ENCODE measurements at places on chromosomes 6 and 20.

- no peak for DNase-seq
These were observed 101.0 kb downstream of the EYA2 start for GRCh38 chr20:46995561-46996142.

- no peak for DNase-seq
These were observed 36.4 kb downstream of the FBXO5 start for GRCh38 chr6:152946484-152946883.

DNA sequence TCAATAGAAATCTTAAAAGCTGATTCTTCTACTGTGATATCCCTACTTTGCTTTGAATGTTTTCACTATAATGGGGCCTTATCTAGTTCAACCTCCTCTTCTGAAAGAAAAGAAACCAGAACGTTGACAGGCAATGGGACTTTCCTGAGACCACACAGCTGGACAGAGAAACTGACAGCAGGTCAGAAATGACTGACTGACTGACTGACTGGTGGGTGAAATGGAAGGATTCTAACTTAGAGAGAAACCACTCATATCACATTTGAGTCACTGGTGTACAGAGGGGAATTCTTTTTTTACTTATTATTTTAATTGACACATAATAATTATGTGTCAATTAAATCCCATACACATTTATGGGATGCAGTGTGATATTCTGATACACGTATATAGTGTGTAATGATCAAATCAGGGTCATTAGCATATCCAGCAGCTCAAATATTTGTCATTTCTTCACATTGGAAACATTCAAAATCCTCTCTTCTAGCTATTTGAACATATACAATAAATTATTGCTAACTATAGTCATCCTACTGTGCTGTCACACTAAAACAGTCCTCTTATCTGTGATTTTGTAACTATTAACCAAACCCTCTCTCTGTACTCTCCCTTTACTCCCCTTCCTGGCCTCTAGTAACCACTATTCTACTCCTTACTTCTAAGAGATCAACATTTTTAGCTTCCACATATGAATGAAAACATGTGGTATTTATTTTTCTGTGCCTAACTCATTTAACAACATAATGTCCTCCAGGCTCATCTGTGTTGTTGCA, 64.8 kb upstream of the NRSN1 start:
- DNase-seq = no peak

- no peak for DNase-seq
These were observed 15.0 kb upstream of the RNF8 start for GRCh38 chr6:37338745-37339255.

GRCh38 chr20:24690408-24690807, 221.0 kb downstream of the SYNDIG1 start:
- DNase-seq = no peak

GRCh38 chr20:24634855-24635254, 165.4 kb downstream of the SYNDIG1 start:
- DNase-seq = peak; percentile 91

DNA sequence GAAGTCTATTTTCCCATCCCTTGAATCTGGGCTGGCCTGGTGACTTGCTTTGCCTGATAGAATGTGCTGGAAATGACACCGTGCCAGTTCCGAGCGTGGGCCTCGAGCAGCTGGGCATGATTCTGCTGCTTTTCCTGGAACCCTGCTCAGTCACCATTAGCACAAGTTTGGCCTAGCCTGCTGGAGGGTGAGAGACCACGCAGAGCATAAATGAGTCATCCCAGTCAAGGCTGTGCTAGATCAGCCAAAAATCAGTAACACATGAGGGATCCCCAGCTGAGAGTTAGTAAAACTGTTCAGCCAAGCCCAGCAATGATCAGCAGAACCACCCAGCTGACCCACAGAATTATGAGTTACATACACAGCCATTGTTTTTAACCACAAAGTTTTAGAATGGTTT, 74.8 kb upstream of the TOP1 start:
- DNase-seq = peak; percentile 13

GRCh38 chr6:99341862-99342455, 7.5 kb downstream of the FAXC start:
- no peak for DNase-seq

GRCh38 chr20:46060301-46060881, 29.4 kb downstream of the NCOA5 start:
- no peak for DNase-seq

DNA sequence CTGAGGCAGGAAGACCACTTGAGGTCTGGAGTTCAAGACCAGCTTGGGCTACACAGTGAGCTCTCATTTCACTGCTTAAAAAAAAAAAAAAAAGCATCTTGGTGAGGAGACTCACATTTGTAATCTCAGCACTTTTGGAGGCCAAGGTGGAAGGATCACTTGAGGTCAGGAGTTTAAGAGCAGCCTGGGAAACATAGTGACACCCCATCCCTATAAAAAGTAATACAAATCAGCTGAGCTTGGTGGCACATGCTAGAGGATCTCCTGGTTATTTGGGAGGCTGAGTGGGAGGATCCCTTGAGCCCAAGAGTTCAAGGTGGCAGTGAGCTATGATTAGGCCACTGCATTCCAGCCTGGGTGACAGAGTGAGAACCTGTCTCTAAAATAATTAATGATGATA, 29.4 kb upstream of the SYNCRIP start:
- peak; percentile 42 for DNase-seq

- peak; percentile 26 for DNase-seq
These were observed 13.6 kb upstream of the ZNF335 start for GRCh38 chr20:45985573-45985972.

- no peak for DNase-seq
These were observed 104.0 kb upstream of the FRMD1 start for GRCh38 chr6:168182908-168183612.

DNA sequence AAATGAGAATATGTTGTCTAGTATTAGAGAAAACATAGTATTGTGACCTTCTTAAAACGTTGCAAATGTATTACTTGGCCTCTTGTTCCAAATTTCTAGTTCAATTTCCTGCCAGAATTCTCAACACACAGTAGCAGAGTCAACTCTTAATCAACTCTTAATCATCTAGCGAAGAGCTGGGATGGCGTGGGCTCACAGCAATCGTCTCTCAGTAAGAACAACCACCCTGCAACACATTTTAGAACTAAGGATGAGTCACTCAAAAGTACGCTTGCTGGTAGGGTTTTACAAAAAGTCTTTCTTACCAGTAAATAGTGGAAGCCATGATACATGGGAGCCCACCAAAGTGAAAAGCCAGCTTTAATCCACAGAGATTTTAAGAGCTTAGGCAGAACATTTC, 24.6 kb downstream of the GPR6 start:
- no peak for DNase-seq

DNA sequence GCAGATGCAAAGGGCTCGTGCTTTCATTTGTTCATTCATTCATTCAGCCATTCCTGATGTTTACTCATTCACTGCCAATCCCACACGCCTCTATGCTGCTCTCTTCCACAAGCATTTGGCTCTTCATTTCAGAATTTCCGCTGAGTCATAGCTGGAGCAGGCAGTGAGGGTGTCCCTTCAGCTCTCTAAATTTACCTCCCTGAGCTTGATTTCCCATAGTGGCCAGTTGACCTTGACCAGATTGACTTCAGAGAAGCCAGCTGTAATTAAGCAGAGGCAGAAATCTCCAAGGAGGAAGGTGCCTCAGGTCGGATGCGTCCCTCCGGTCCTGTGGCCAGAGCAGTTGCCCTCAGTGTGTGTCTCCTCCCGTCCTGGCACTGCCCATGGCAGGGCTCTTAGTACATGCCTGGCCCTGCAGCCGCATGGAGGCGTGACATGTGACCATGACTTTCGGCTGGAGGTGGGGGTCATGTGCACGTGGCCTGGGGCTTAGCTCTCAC, 267.2 kb upstream of the ECI2 start:
- peak; percentile 95 for DNase-seq

- DNase-seq = no peak
These were observed 16.5 kb upstream of the HLA-A start for GRCh38 chr6:29925727-29926412.

DNA sequence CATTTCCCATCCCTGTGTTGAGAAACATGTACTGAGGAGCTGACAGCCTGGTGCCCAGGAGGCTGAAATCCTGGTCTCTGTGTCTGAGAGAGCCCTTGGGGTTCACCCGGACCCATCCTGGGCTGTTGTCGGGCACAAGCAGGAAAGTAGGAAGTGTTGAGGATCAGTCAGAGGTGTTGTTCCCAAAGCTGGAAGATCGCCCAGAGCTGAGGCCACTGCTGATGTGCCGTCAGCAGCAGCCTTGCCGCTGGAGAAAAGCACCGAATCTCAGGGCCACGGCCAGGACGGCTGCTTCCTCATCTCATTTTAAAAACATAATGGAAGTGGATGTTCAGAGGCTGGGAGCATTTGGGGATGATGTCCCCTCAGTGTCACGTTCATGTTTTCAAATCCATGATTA, 218.5 kb downstream of the UST start:
- DNase-seq = no peak

GRCh38 chr6:79215213-79215824, 19.2 kb downstream of the HMGN3 start:
- no peak for DNase-seq

DNA sequence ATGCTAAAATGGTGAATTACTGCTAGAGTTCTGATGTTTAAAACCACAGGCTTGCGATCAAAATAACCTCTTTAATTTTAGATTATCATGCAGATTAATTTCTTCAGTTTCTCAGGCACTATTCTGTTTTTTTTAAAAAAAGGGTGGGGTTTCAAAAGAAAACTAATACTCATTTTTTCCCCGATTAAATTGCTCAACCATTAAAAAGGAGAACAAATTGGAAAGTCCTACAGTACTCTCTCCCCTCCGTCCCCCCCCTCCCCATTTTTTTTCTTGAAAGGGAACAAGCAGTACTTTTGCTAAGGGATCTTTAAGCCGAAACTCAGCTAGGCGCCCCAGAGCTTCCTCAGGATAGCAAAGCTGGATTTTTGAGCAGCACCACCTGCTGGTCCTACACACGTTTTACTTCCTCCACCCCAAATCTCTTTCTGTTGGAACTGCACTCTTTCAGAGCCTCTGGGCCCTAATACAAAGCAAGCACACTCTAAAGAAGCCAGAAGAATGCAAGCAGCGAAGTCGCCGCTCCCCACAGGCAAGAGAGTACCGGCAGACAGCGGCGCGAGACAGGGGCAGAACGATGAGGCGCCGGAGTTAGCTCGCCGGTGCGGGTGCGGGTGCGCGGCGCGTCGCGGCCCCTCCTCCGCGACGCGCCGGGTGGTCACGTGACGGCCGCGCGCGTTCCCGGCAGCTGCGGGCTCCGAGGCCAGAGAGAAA, at the start of gene RNF146:
TSS of gene RNF146 (plus strand) at position 687 of the 714 bp plus-strand sequence. CDS start 13,475 bp downstream, outside the sequence.
- peak; percentile 90 for DNase-seq

DNA sequence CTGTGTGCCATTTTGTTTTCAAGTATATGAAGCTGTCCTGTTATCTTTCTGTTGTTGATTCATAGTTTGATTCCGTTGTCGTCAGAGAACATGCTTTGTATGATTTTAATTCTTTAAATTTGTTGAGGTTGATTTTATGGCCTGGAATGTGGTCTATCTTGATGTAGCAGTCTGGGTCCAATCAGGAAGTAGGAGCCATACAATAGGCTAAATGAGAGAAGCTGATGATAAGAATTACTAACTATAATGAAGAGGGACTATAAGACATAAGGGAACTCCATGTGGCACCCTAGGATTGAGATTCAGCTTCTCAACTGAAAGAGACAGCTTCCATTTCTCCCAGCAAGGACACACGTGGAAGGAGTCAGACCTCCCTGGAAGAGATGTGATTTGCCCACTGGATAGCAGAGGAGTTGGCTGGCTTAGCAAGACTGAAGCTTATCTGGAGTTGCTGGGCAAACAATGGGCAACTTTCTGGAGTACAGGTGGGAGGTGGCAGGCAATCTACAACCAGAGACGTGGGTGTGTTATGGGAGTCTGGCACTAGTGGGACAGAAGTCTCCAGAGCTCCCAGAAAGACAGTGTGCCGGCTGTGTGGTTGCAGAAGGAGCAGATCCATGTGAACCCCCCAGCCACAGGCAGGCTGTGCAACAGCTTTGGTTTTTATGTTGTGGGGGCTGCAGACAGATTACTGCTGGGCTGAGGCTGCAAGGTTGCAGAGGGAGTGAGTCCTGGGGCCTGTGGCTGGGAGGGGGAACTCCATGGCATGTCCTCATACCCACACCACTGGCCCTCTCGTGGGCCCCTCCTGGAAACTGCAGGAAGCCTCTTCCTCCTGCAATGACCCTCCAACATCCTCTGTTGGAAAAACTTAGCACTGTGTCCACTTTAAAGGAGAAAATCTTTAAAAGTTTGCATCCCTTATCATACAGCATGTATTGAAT, 7.1 kb downstream of the ZNF831 start:
- no peak for DNase-seq

DNA sequence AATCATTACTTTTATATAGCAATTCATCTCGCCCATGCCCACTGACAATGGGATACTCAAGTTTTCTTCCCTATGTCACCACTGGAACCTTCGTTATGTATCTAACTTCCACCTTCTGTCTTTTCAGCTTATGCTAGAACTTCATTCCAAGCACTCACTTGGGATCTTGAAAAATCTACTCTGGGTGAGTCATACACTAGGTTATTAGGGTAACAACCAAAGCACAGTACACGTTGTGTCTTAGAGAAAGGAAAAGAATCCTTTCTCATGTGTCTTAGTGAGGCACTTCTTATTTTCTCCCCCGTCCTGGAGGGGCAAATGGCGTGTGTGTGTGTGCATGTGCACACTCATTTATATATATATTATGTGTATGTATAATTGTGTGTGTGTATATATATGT, 18.3 kb upstream of the FAM162B start:
- peak; percentile 23 for DNase-seq

DNA sequence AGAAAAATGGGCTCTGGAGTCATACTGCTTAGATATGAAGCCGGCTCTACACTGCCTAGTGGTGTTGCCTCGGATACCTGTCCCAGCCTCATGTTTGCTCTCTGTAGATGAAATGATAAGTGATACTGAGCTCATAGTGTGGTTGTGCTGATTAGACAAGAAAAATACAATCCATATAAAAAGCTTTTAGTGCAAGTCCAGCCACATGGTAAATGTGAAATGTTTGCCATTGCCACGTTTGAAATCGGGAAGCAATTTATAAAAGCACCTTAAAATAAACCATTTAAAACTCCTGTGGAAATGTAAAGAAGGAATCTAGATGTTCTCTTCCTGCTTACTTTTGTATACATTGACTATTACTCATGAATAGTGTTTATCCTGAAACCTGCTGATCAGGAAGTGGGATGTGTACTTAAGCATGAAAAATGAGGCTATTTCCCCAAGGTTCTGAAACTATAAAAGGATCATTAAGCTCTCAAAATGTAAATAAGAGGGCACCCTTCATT, 13.1 kb upstream of the PBOV1 start:
- no peak for DNase-seq

DNA sequence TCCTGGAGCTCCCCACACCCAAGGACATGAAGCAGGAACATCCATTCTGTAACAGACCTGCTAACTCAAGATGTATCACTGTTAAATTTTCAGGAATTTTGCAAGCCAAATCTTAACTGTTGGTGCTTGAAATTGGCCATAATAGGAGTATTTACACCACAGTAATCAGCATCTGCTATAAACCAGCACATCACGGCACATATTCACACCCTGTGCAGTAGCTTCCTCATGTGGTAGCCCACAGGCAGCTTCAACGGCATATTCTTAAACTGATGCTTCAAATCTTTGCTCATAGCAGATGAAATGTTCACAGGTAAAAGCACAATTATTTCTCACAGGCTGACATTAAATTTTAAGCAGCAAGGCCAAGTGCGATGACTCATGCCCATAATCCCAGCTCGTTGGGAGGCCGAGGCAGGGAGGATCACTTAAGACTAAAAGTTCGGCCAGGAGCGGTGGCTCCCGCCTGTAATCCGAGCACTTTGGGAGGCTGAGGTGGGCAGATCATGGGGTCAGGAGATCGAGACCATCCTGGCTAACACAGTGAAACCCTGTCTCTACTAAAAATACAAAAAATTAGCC, 43.5 kb upstream of the LYRM2 start:
- DNase-seq = no peak
